ENCODE measurements at places on chromosomes 11 and 22.

GRCh38 chr11:112652786-112653390 is 308.3 kb upstream of the NCAM1 start:
- no peak for DNase-seq

DNA sequence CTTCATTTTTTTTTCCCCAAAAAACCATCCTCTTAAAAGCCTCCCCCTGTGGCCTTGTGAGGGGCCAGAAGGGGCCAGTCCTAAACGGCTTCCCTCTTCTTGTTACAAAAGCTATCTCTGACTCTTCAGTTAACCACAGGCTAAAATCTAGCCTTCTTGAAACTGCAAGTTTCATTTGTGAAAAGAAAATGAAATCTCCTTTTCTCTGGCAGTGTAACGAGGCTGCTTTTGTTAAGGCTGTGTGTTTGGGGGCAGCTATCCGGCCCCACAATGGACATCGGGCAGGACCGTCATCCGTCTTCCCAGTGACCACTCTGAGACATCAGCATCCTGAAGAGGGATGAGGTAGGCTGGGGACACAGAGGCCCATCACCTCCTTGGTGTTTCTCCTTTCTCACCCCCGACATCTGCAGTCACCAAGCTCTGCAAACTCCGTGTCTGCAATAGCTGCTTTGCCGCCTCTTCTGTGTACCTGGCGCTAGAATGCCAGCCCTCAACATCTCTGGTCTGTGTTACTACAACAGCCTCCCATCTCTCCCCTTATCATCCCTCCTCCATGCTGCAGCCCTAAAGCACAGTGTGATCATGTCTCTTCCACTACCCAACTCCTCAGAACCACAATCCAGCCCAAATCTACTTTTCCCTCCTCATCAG is 94.0 kb downstream of the RCN1 start:
- DNase-seq, result no peak

- no peak for DNase-seq
Measured at GRCh38 chr22:17846326-17846992, 72.2 kb upstream of the BID start.

GRCh38 chr22:12601870-12602779 is 2925.9 kb upstream of the OR11H1 start:
- no peak for DNase-seq

DNA sequence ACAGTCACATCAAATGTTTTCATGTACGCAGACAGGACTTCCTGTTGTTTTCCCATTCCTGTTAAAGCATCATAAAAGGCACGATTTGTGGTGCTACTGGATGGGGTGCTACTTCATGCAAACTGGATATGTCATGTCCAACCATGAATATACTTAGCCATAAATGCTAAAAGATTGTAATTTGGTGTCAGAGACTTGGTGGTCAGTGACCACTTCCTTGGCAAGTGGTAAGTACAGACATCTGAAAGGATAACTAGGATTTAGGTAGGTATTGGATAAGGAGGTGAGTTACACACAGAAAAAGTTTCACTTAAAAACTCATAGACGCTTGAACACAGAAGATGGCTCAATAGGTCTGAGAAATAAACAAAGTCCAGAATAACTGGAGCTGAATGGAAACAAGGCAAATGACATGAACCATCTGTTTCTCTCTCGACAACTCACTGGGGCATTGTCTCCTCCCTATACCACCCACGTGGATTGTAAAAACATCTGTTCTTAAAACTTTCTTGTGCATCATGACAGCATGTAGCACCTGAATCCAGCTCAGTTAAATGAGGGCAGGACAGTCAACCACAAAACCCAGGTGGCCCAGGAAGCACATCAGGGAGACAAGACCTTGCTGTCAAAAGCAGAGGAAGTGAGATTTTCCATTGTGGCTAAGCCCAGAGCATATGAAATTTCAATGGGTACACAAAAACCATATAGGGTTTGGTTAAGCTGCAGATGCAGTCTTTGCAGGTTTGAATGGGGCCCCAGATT is 22.1 kb upstream of the IGLL5 start:
- peak; percentile 65 for DNase-seq

GRCh38 chr11:70623906-70624597 is 225.7 kb downstream of the CTTN start:
- no peak for DNase-seq

DNA sequence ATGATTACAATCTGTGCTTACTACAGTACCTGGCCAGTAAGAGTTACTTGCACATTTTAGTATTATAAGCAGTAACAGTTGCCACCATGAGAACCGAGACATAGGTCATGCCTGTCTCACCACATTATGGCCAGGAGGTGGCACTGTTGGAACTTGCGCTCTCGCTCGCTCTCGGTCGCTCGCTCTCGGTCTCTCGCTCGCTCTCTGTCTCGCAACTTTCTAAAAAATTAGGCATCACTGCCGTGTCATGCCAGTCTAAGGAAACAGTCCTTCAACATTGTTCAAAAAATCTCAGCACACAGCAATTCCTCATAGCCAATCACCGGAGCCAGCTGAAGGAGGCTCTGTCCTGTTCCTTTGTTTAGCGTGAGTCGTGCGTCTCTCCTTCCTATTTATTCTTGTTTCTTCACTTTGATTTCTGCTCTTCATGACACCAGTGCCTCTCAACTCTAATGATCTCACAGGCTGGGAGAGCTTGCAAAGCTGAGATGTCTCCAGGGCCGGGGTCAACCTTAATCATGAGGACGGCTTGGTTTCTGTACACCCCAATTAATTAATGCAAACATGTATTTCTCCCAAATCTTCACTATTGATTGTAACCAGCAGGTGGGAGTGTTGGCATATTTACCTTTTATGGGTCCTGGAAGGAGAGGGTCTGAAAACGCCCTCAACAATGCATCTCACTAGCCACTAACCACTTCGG is 6.3 kb upstream of the ADAMTS8 start:
- peak; percentile 63 for DNase-seq

- DNase-seq, result no peak
Measured at GRCh38 chr11:68734111-68734510, 17.2 kb downstream of the TESMIN start.

- peak; percentile 15 for DNase-seq
Measured at GRCh38 chr11:36312611-36313472, 16.8 kb downstream of the PRR5L start.

- DNase-seq, result no peak
Measured at GRCh38 chr11:119739021-119739703, 10.2 kb upstream of the NECTIN1 start.

GRCh38 chr11:9302448-9302847 is 11.9 kb downstream of the TMEM41B start:
- no peak for DNase-seq

DNA sequence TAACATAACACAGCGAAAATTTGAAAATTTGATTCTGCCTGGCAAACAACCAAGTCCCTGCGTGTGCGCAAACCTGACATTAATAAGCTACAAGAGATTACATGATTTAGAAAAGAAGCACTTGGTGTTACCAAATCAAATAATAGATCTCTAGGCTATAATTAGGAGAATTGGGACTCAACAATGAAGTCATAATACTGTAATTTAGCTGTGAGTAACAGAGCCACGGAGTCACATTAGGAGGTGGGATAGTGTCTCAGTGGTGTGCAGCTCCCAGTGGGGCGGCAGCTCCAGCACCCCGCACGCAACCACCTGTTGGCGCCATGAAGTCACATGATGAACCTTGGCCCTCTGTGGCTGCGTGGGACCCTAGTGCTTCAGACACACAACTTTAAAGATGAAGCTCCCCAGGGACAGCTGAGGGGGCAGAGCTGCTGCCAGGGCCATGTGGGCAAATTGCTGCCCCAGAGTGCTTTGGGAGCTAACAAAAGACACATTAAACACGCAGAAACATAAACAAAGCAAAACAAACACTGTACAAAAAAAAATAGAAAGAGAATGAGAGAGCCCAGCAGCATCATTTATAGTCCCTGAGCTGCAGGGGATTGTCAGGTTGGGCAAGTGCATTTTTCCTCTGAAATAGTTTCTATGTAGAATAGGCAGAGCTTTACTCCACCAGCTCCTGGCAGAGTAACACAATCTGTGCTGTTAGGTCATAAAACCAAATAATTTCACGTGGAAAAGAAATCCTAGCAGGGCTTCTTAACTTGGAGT is 605.6 kb downstream of the SOX6 start:
- no peak for DNase-seq

GRCh38 chr22:30302810-30303138 is 13.5 kb upstream of the CASTOR1 start:
- no peak for DNase-seq

DNA sequence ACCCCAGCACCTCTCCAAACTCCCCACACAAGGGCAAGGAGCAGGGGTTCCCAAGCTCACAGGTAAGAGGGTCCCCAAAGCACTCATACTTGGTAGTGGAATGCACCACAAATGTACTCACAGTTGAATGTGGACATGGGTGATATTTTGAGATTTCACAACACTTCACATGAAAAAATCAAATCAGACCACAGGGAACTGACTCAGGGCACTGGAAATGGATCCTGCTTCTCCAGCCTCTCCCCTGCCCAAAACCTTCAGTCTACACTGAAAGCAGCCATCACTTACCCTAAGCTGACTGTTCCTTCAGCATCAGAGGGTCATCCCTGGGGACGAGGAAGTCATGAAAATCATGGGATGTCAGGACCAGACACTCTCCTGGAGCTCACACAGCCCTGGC is 40.2 kb downstream of the SCGB1A1 start:
- DNase-seq, result no peak

DNA sequence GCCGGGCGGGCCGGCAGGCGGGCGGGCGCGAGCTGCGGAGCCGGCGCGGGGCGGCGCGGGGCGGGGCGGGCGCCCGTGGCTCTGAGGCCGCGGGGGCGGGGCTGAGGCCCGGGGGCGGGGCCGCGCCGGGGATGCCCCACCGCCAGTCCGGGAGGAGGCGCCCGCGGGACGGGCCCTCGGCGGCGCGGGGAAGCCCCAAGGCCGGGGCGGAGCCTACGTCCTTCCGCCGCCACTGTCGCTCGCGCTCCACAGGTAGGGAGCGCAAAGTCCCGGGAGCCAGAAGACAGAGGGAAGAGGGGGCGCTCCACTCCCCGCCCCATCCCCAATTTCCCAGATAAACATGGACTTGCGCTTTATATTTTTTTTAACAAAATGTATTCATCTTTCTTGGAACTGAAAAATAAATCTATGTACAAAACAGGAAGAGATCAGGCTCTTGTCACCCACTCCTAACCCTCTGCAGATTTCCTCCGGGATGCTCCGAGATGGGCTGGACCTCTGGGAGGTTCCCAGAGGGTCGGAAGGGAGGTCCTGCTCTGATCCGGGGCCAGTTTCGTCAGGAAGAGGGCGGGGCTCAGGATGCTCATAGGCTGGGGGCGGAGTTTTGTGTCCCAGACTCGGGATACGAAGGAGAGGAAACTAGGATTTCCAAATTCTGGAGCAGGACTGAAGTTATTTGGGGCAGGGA is at the start of gene MAP4K2:
Gene MAP4K2 (minus strand): TSS at position 57 of the 688 bp plus-strand sequence. CDS start 65 bp downstream, outside the sequence.
- peak; percentile 86 for DNase-seq

DNA sequence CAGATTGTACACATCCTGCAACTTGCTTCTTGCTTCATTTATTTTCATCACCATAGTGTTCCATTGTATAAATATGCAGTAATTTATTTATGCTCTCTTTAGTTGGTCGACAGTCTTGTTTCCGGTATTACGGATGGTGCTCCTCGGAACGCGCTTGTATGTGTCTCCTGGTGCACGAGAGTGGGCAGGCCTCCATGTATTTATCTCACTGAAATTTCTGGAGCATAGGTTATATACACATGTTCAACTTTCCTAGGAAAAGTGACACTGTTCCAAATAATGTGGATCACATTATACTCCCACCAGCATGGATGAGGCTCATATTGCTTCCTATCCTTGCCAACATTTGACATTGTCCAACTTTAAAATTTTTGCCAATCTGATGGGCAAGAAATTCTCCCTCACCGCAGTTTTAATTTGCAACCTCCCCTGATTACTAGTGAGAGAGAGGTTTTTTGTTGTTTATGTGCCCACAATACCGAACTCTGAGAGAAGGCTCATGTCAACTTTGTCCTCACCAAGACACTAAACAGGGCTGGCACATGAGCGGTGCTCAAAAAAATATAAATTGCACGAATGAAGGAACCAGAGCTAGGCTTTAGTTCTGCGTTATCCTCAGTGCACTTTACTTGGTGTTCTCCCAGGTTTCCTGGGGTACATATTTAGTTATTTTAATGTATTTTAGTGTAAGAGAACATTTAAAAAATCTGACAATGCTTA is 3.8 kb downstream of the CSNK2A3 start:
- no peak for DNase-seq

DNA sequence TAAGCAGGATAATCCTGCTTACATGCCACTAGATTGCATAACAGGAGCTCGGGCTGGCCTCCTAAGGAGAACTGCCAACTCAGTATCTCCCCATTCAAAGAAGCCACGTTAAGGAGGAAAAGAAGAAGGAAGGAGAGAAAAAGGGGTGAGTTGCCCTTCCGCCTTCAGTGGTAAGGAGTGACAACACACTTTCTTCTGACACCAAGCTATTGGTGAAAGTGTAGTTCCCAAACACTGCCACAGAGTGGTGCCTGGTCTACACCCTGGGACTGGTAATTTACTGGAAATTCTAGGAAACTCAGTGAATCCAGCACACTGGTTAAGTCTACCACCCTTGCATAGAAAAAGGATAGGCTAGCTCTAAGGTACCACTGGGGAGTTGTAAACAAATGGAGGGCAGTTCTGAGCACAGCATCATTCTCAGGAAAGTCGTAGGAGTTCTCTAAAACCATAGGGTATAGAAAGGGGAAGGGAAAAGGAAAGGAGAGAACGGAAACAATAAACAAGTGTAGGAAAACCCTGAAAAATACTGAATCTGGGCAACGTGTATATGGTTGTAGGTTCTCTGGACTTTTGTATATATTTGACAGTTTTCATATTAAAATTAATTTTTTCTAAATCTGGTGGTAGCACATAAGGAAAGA is 58.2 kb downstream of the RRAS2 start:
- peak; percentile 16 for DNase-seq

DNA sequence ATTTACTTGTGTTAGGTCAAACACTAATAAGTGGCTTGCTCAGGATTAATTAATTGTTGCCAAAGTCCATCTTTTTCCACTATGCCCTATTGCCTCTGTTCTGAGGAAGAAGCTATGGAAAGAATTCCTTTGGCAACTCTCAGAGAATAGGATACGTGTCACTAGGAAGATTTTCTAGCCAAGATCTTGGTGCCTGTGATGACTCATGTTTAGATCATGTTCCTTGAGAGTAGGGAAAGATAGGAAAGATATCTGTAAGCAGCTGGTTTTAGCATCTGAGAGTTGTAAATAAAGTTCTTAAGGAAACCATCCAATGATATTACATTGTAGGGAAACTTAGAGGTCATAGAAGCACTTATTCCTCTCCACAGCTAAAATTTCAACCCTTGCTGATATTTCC is 15.7 kb downstream of the SLN start:
- no peak for DNase-seq

- no peak for DNase-seq
Measured at GRCh38 chr11:130269326-130269943, 45.3 kb downstream of the ZBTB44 start.

GRCh38 chr11:65861533-65862183 is 1.4 kb downstream of the MUS81 start:
- peak; percentile 15 for DNase-seq

- no peak for DNase-seq
Measured at GRCh38 chr11:118434123-118434552, 2.2 kb upstream of the KMT2A start.

DNA sequence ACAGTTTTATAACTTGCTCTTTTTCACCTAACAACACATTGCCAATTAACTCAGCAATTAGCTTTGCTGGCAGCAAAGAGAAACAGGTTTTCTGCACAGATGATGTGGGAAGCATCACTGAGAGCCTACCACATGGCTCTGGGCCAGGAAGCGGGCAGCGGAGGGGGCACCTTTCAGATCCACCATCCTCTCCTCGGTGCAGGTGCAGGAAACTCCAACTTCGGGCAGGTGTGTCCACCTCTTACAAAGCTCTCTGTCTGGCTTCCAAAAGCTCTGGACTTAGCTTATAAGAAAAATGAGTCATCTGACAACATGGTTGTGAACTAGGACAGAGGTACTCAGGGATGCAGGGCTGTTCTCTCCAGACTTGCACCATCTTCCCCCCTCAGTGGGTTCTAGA is 77.0 kb downstream of the RPS6KA4 start:
- no peak for DNase-seq

Measured in stimulated activated naive CD8-positive, alpha-beta T cell treated with anti-CD3 and anti-CD28 coated beads, Interleukin-15, amount 100 ng/mL, for 72 hours (primary cell).